ENCODE measurements at places on chromosomes 4 and X.

GRCh38 chr4:24775032-24775605, 20.3 kb upstream of the SOD3 start:
- no peak for DNase-seq

DNA sequence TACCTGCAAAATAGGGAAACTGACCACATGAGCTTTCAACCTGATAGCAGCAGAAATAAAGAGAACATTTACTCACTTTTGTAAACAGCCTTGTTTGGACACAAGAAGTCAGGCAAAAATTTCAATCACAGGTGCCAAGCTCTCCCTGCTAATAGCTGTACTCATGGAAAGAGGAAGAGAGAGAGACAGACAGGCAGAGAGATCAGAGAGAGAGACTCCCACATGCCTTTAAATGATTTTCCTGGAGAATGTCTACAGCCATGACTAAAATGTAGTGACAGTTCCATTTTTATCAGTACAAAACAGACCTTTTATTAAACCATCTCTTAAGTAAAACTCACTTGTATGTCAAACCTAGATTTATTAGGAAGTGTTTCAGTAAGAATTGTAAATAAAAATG, 752.9 kb downstream of the TRAM1L1 start:
- no peak for DNase-seq

GRCh38 chrX:76184891-76185290, 12.0 kb downstream of the PBDC1 start:
- DNase-seq = no peak

DNA sequence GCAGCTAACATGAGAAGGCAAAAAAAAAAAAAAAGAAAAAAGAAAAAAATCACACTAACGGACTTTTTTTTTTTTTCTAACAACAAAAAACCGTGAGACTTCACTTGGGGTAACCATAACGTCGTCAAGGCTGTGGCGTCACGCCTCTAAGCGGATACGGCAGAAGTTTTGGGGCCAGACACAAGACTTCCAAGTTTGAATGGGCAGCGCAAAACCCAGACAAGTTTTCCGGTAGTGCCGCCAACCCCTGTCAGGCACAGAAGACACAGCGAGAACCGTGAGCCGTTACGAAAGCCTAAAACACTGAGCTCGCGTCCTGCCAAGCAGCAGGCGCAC, 556 bp upstream of the SMARCA5 start:
- DNase-seq = peak; percentile 44

GRCh38 chr4:8373973-8374545, 66.5 kb downstream of the ACOX3 start:
- no peak for DNase-seq

DNA sequence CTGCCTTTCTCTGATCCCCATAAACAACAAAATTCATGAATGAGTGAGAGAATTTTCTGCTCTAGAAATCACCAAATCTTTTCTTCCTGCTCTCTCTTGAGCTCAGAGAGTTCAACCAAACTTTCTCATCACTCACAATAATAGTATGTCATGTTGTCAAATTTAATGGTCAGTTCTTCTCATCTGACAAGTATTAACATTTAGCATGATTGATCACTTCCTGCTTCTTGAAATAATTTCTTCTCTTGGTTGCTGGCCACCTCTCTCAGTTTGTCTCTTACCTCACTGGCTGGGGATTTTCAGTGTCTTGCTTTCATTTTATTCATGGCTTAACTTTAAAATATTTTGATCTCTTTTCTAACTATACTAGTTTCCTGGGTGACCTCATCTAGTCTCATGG, 25.5 kb upstream of the FGF5 start:
- no peak for DNase-seq

DNA sequence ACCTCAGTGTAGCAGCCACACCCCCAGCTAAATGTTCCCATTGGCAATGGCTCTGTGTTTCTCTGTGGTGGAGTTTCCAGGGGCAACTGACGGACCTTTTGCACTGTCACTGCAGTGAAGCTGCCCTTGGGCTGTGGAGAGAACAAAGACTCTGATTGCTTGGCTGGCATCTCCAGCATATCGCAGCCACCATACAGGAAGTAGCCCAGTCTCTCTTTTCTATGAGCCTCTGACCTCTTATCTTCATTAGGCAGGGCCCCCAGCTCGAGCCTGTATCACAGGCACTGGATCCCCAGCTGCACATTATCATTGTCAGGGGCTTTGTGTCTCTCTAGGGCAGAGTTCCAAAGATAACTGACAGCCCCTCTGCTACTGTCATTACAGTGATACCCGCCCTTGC, 483.5 kb downstream of the ARAP2 start:
- DNase-seq = no peak

- DNase-seq = no peak
These were observed 13.3 kb upstream of the PJA1 start for GRCh38 chrX:69178592-69178991.

- no peak for DNase-seq
These were observed 52.4 kb downstream of the AFF2 start for GRCh38 chrX:148552775-148553174.

DNA sequence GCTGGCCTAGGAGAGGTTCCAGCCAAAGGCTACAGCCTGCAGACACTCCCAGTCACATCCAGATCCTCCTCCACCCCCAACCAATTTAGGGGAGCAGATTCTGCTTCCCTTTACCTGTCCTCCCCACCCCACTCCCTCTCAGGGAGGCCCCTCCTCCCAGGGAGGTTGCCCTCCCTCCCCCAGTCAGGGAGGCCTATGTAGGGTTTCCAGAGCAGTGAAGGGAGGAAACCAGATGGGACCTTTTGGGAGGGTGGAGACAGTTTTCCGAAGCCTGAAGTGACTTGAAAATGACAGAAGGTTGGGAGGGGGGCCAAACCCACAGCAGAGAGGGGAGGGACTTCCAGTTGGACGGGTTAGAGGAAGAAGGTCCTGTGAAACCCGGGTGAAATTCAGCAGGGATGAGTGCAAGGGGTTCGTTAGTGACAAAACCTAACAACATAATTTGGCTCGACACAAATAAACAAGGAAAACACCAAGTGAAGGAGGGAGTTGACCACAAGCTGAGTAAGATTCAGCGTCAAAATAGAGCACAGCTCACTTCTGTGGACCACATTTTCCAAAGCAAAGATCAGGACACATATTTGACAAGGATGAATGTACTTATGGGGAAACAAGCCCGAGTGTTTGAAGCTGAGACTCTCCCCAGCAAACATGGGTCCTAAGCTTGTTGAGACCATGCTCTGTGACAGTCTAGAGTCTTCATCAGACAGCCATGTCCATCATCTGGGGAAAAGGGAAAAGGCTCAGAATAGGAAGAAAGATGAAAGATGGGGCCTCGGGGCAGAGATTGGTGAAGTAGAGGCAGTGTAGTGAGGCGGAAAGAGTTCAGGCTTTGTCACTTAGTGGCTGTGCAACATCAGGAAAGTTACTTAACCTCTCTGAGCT, 46.4 kb downstream of the PRPS1 start:
- no peak for DNase-seq

DNA sequence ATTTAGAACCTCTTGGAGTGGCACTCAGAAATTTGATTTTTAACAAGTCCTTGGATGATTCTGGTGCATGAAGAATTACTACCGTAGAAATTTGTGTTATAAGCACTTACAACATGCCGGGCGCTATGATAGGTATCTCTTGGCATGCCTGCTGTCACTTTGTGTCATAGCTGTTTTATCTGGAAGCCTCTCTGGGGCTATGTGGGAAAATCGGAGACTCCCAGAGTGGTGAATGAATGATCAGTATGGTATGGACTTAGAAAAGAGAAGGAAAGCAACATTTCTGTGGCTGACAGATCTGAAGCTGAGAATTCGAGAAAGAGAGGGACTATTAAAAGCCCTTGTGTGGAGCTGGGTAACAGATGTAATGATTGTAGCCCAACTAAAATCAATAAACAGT, 177.4 kb upstream of the MAMLD1 start:
- no peak for DNase-seq

All from COR-L47 (cell line).